Body of pancreas (tissue), 4 donors: ENCODE measurements at places on chromosomes 6 and 20. TPM values are rescaled to one million over a fixed set of nuclear protein-coding genes. Genes with fewer than 3 reads are reported as not detected.

- H3K4me3 ChIP-seq: no peak overlapping the region
- H3K27me3 ChIP-seq: no peaks in the 10 kb centered on the region
- no peak overlapping the region for H3K27ac ChIP-seq
- peaks cover 5% of the 10 kb centered on the region for H3K4me1 ChIP-seq
- DNase-seq: no peak
These were observed 8.9 kb upstream of the RBCK1 start for GRCh38 chr20:399182-399707.

DNA sequence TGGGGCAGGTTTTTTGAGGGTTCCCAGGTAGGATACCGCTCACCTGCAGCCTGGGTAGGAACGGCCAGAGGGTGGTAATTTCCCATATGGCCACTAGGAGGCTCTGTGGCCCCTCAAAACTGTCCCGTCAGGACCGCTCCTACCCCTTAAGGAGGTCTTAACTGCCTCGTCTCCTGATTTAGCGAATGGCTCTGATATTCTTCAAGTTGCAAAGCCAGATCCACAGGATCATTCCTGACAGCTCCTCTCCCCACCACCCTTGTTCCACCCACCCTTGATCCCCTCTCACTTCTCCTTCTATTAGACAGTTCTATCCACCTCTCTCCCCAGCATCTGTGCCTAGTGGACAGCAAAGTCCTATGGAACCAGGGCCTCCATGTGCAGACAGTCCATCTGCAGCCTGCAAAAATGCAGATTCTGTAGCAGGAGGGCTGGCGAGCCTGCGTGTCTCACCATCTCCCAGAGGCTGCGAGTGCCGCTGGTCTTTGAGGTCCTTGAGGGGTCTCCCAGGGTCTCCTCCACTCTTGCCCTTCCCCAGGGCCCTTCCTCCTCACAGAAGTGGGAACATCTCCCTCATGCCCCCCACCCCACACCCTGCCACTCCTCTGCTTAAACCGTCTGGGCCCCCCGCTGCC is 34.3 kb upstream of the ZBP1 start:
- H3K27me3 ChIP-seq: no peaks in the 10 kb centered on the region
- H3K4me1 ChIP-seq: peaks cover 4% of the 10 kb centered on the region

GRCh38 chr6:121848523-121849255 is 413.2 kb downstream of the GJA1 start:
- H3K4me3 ChIP-seq: no peak overlapping the region
- H3K4me1 ChIP-seq: peaks cover 4% of the 10 kb centered on the region
- no peak for DNase-seq
- no peak overlapping the region for H3K27ac ChIP-seq
- no peaks in the 10 kb centered on the region for H3K27me3 ChIP-seq

- no peak overlapping the region for H3K4me3 ChIP-seq
- H3K36me3 ChIP-seq: no peaks in the 10 kb centered on the region
These were observed 56.4 kb downstream of the CCN2 start for GRCh38 chr6:131894493-131895424.

GRCh38 chr6:78523622-78524021 is 343.7 kb upstream of the IRAK1BP1 start:
- DNase-seq: no peak
- H3K4me1 ChIP-seq: no peaks in the 10 kb centered on the region
- H3K36me3 ChIP-seq: no peaks in the 10 kb centered on the region
- H3K4me3 ChIP-seq: no peak overlapping the region
- no peaks in the 10 kb centered on the region for H3K27me3 ChIP-seq

DNA sequence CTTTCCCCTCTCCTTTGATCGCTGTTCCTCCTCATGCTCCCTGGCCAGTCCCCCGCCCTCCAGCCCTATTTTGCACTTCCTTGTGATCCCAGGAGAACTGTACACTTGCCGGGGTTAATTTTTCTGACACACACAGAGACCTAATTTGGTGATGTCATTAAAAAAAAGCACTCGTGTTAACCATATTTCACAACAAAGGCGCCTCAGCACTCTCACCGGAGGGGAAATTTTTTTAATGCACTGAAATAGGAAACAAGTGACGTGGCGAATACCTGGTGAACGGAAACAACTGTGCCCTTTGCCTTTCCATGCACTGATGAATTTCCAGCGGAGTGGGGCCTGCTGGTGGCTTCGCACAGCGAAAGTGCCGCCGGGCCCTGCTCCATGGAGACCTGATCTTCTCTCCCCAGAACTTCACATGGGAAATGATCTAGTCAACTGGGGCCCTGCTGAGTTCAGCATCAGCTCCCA is 53.9 kb upstream of the TAGAP start:
- no peak overlapping the region for H3K27ac ChIP-seq
- H3K4me3 ChIP-seq: no peak overlapping the region
- H3K27me3 ChIP-seq: no peaks in the 10 kb centered on the region
- peaks cover under 1% of the 10 kb centered on the region for H3K4me1 ChIP-seq

PLG gene
- not detected for total RNA-seq
